Stimulated activated naive B cell treated with anti-CD40 and anti-IgM and Interleukin-4, amounts not matched to agents 10 μg/mL and 1 μg/mL and 100 μg/mL, for 72 hours (primary cell): ENCODE measurements at places on chromosomes 5 and 9.

DNA sequence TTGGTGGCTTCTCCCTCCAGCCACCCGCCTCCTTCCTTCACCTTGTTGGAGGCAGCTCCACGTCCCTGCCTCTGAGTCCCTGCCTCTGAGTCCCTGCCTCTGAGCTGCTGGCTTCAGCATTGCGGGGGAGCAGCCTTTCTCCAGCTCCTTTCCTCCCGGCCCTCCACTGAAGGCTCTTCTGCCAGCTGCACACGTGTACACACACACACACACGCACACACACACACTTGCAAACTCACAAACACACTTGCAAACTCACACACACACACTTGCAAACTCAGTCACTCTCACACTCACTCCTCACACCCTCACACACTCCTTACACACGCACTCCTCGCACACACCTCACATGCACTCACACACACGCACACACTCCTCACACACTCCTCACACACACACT lies 45.1 kb downstream of the C9orf50 start:
- peaks cover 18% of the 10 kb centered on the region for H3K4me1 ChIP-seq
- no peak for DNase-seq
- H3K4me3 ChIP-seq = no peak overlapping the region
- no peak overlapping the region for H3K27ac ChIP-seq
- peaks cover 29% of the 10 kb centered on the region for H3K27me3 ChIP-seq

GRCh38 chr9:137140151-137141012 lies 1.4 kb downstream of the GRIN1 start:
- DNase-seq = no peak
- H3K4me3 ChIP-seq = no peak overlapping the region
- H3K27me3 ChIP-seq = peaks cover 84% of the 10 kb centered on the region
- no peaks in the 10 kb centered on the region for H3K36me3 ChIP-seq

GRCh38 chr5:150763023-150763769 lies 4.4 kb upstream of the DCTN4 start:
- peaks cover 7% of the 10 kb centered on the region for H3K27me3 ChIP-seq
- peaks cover 40% of the 10 kb centered on the region for H3K4me1 ChIP-seq
- peaks cover 4% of the 10 kb centered on the region for H3K36me3 ChIP-seq
- H3K27ac ChIP-seq = no peak overlapping the region
- no peak overlapping the region for H3K4me3 ChIP-seq
- no peak for DNase-seq

GRCh38 chr9:135610290-135611141 lies 28.8 kb downstream of the GLT6D1 start:
- H3K27ac ChIP-seq = no peak overlapping the region
- no peaks in the 10 kb centered on the region for H3K4me1 ChIP-seq

- no peak for DNase-seq
- H3K27ac ChIP-seq = no peak overlapping the region
- no peaks in the 10 kb centered on the region for H3K4me1 ChIP-seq
These were observed 46.5 kb upstream of the CDK5RAP2 start for GRCh38 chr9:120626512-120626911.

- no peaks in the 10 kb centered on the region for H3K27me3 ChIP-seq
- H3K27ac ChIP-seq = no peak overlapping the region
- H3K36me3 ChIP-seq = no peaks in the 10 kb centered on the region
- peaks cover 5% of the 10 kb centered on the region for H3K4me1 ChIP-seq
- DNase-seq = no peak
- no peak overlapping the region for H3K4me3 ChIP-seq
These were observed 226.4 kb downstream of the KIAA0825 start for GRCh38 chr5:94391996-94392395.

DNA sequence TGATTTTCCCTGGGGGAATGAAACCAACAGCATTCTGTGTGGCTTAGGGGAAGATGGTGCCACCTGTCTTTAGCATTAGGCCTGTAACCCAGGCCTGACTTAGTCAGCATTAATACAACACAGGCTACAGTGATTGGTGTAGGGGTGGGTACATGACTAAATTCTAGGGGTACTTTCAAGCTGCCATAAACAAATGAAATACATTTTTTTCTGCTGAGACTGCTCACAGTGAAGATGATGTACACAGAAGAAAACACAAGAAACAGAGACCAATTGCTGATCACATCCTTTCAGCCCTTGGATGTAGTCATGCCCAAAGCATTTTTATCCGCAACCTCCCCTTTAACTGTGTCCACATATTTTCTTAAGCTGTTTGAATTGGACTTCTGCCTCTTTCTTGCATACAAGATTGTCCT lies 527.2 kb downstream of the KCTD16 start:
- H3K27me3 ChIP-seq = peaks cover 16% of the 10 kb centered on the region
- no peak for DNase-seq
- no peaks in the 10 kb centered on the region for H3K4me1 ChIP-seq
- peaks cover 2% of the 10 kb centered on the region for H3K36me3 ChIP-seq

- no peaks in the 10 kb centered on the region for H3K4me1 ChIP-seq
- no peak overlapping the region for H3K27ac ChIP-seq
- no peaks in the 10 kb centered on the region for H3K27me3 ChIP-seq
- DNase-seq = no peak
These were observed 94.0 kb downstream of the PHF2 start for GRCh38 chr9:93670208-93671019.

- no peak overlapping the region for H3K4me3 ChIP-seq
- H3K27ac ChIP-seq = no peak overlapping the region
- no peaks in the 10 kb centered on the region for H3K36me3 ChIP-seq
- no peaks in the 10 kb centered on the region for H3K4me1 ChIP-seq
These were observed 226.0 kb downstream of the GAS1 start for GRCh38 chr9:86721226-86721781.

DNA sequence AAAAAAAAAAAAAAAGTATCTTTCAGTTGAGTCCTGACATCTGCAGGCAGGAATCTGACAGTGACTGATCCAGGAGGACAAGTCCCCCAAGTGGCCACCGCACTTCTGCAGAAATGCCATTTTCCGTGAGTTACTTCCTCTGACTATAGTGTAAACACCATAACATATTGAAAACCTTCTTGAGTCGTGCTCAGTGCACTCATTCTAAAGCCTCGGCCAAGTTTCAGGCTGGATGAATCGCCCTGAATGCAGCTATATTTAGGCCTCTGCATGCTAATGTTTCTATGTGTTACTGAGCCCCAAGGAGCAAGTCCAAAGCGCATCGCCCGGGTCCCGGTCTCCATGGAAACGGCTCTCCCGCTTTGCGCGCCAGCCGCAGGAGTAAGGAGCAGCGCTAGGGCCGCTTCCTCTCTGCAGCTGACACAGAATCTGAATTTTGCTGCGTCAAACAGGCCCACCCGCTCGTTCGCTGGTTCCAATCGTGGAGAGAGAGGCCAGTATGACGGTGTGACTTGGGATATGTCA lies 335.4 kb downstream of the MSX2 start:
- no peaks in the 10 kb centered on the region for H3K36me3 ChIP-seq
- DNase-seq = no peak
- no peaks in the 10 kb centered on the region for H3K4me1 ChIP-seq
- no peaks in the 10 kb centered on the region for H3K27me3 ChIP-seq
- peak overlapping the region; percentile 47 for H3K4me3 ChIP-seq
- no peak overlapping the region for H3K27ac ChIP-seq

DNA sequence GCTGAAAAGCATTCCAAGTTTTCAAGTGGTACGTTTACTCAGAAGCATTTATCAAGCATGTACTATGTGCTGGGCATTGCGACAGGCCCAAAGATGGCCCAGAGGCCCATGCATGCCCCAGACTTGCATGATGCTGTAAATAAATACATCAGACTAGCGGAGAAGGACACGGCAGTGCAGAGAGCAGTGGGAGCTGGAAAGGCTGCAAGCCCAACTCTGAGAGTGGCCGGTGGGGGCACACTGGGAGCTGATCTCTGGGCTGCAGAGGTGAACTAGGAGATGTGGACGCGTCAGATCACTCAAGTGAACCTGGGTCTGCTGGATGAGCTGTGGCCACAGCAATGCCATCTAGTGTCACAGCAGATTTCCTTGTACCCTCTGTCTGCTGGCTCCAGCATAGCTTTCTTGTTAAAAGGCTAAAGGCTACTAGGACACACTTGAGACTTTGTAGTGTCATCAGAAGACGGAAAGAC lies 246.9 kb downstream of the FANCC start:
- no peak for DNase-seq
- no peak overlapping the region for H3K27ac ChIP-seq
- no peaks in the 10 kb centered on the region for H3K27me3 ChIP-seq
- no peak overlapping the region for H3K4me3 ChIP-seq

- no peak for DNase-seq
- peak overlapping the region; percentile 73 for H3K4me3 ChIP-seq
- H3K27me3 ChIP-seq = peaks cover 31% of the 10 kb centered on the region
- H3K27ac ChIP-seq = no peak overlapping the region
These were observed 320 bp downstream of the PCDHB1 start for GRCh38 chr5:141051521-141051866.

GRCh38 chr9:111925017-111925770 lies 28.6 kb downstream of the UGCG start:
- H3K4me1 ChIP-seq = peaks cover 35% of the 10 kb centered on the region
- peaks cover 26% of the 10 kb centered on the region for H3K36me3 ChIP-seq
- H3K27ac ChIP-seq = peak overlapping the region; percentile 25
- H3K4me3 ChIP-seq = no peak overlapping the region
- no peak for DNase-seq

- no peak for DNase-seq
- peak overlapping the region; percentile 32 for H3K4me3 ChIP-seq
- peaks cover 2% of the 10 kb centered on the region for H3K36me3 ChIP-seq
- peaks cover 10% of the 10 kb centered on the region for H3K4me1 ChIP-seq
These were observed 121.2 kb downstream of the CEMIP2 start for GRCh38 chr9:71647094-71647591.

- peaks cover 21% of the 10 kb centered on the region for H3K36me3 ChIP-seq
- no peak overlapping the region for H3K27ac ChIP-seq
- H3K27me3 ChIP-seq = no peaks in the 10 kb centered on the region
- DNase-seq = no peak
- H3K4me3 ChIP-seq = no peak overlapping the region
- no peaks in the 10 kb centered on the region for H3K4me1 ChIP-seq
These were observed 16.5 kb downstream of the HSDL2 start for GRCh38 chr9:112396416-112396815.

DNA sequence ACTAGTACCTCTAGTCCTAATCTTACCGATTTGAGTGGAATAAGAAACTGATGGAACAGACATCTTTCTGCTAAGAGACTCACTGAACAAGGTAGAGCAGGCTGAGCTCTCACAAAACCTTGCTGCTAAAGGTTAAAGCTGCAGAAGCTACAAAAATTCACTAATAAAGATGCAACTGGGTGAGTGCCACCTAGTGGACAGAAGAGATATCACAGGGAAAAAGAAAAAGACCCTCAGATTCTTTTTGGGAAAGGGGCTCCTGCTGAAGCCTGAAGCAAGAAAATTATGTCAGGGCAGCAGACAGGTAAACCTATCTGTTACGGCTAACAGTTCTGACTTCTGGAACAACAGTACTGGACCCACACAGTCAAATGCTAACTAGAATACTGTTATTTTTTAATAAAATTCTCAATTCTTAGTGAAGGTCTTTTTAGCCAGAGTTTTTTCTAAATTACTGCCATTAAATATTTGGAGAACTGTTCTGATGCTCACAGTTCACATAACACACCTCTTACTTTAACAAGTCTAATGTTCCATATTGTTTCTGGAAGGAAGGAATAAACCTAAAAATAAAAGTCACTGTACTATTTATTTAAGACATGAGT lies 51.2 kb downstream of the DIAPH1 start:
- DNase-seq = no peak
- no peaks in the 10 kb centered on the region for H3K27me3 ChIP-seq
- H3K4me3 ChIP-seq = no peak overlapping the region
- H3K4me1 ChIP-seq = peaks cover 30% of the 10 kb centered on the region
- H3K36me3 ChIP-seq = peaks cover 55% of the 10 kb centered on the region
- no peak overlapping the region for H3K27ac ChIP-seq

DNA sequence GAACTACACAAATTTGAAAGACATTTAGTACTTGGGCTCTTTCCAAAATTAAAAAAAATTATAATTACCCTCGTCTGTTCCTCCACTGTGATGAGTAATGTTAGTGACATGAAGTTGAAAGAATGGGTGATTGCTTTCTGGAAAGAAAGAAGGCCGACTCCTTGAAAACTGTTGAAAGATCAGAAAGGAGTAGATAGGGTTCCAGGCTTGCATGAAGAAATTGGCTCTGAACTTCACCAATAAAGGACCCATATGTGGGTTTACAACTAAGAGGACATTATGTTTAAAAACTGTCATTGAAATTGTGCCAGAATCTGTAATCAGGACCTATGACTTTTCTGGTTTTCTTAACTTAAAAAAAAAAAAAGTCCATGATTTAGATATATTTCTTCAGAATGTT lies 20.7 kb upstream of the MOCS2 start:
- H3K27ac ChIP-seq = no peak overlapping the region
- DNase-seq = no peak
- no peaks in the 10 kb centered on the region for H3K36me3 ChIP-seq
- H3K27me3 ChIP-seq = peaks cover 10% of the 10 kb centered on the region
- H3K4me3 ChIP-seq = no peak overlapping the region

DNA sequence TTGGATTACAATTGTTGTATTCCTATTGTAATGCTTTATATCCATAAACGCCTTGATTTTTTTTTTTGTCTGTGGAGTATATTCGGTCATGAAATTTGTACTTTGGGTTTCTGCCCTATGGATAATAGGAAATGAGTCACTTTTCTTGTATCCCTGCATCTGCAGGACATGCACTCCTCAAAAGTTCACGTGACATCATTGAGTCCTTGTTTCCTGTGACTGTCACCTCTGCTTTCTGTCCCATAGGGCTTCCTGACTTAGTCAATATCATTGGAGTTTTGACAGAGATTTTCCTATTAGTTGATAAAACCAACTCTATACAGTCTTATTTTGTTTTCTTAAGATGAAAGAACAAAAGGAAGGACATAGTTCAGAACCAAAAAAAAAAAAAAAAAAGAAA lies 356.3 kb downstream of the MAT2B start:
- H3K27me3 ChIP-seq = no peaks in the 10 kb centered on the region
- H3K36me3 ChIP-seq = peaks cover 3% of the 10 kb centered on the region
- no peak overlapping the region for H3K4me3 ChIP-seq
- no peaks in the 10 kb centered on the region for H3K4me1 ChIP-seq
- no peak overlapping the region for H3K27ac ChIP-seq
- DNase-seq = no peak

DNA sequence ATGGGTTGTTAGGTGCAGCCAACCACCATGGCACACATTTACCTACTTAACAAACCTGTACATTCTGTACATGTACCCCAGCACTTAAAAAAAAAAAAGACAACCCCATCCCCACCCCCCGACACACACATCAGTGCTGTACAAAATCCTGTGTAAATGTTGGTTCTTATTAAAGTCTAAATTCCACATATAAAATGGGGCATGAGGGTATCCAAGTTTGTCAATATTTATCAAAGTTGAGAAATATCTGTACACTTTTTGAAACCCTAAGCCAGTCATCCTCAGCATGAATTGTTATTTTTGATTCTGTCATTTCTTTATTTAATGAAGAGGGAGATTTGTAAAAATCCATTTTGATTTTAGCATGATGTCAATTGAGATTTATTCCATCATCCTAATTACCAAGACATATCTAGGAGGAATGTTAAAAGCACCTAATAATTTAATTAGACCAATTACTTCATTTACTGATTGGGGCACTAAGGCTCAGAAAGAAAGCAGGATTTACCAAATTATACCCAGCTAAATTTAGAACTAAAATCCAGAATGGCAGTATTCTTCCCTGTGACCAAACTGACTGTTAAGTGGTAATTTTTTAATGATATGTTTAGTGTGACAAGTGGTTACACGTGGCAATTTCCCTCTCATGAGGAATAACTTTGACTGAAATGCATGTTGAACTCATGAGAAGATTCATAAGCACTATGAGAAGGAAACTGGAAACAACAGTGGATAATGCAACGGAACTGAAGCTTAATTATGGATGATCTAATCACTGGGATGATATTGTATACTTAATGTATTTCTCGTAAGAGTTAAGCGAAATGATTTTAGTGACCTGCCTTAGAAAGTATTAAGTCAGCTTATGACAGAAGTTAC lies 195.9 kb downstream of the SGCD start:
- H3K4me1 ChIP-seq = no peaks in the 10 kb centered on the region
- no peaks in the 10 kb centered on the region for H3K36me3 ChIP-seq
- no peak overlapping the region for H3K27ac ChIP-seq
- no peaks in the 10 kb centered on the region for H3K27me3 ChIP-seq
- H3K4me3 ChIP-seq = no peak overlapping the region
